Stimulated activated CD8-positive, alpha-beta memory T cell treated with anti-CD3 and anti-CD28 coated beads, Interleukin-7, amount 100 ng/mL, for 1 hour (primary cell): ENCODE measurements at places on chromosomes 3 and 15.

DNA sequence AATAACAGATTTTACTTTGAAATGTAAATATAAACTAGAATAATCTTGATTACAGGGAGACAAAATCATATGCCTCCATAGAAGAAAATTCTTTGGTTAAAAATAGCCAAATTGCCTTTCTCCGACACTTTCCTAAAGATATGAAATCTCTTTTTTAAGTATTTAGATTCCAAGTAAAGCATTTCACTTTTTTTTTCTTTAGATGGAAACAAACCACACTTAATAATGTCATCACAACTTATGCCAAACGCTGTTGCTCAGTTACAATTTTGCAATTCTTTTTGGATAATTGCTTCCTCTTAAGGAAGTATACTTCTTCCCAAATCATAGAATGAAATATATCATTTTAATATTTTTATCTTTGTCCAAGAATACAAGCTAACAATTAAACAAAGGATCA lies 294.1 kb upstream of the ARL6 start:
- DNase-seq, result no peak

DNA sequence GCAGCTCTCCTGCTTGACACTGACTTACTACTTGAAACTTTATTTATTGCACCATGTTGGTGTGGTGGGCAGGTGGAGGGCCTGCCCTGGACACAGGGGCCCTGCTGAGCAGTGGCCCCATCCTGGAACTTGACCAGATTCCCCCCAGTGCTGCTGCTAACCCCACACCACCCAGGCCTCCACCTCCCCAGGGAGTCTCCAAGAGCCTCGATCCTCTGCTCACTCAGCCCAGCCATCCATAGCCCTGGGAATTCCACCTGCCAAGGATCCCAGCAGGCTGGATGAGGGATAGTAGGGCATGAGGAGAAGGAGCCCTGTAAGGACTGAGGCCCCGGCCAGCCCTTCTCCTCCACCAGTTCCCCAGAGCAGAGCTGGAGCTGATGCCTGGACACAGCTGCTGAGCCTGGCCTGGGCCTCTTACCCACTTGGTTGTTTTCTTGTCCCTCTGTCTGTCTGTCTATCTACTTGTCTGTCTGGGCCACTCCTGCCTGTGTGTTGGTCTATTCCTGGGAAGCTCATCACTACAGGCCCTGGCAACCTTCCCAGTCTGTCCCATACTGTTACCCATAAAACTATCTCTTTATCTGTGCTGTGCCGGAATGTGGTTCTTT lies 2.8 kb downstream of the CHAC1 start:
- no peak for DNase-seq

DNA sequence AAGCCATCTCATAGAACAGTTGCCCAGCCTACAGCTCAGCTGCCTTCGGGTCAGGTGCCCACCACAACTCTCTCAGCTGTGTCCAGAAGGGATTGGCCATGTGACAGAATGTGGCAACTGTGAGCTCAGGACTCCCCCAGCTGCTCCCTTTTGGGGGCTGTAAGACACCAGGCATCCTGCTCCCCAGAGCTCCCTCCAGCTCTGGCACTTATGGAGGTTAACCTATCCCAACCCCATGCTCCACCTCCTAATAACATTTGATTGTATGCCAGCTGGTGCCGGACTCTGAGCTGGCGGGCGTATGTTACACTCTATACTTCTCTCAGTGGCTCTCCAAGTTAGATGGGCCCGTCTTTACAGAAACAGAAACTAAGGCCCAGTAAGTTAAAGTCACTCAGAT lies 222.8 kb downstream of the FAM43A start:
- no peak for DNase-seq

- DNase-seq, result no peak
Measured at GRCh38 chr3:88034491-88035275, 24.1 kb downstream of the CGGBP1 start.
